Cerebellar nuclear complex (tissue), 1 donor: ENCODE measurements at places on chromosomes 4 and X.

DNA sequence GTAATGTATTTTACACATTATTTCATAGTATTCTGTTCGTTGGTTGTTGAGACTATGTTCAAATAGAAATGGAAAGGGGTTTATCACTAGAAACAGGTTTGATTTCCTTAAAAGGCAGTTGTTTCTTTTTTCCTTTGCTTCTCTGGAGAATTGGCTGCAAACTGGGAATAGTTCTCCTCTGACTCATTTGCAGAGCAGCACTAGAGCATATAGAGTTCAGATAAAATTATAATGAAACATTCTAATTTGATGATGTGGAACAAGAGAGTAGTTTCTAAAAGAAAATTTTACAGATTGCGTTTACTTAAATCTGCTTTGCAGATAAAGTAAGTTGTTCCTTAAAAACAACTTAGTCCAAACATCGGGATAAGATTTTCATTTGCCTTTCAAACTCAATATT, 29.7 kb downstream of the SYNPO2 start:
- DNase-seq = no peak

- DNase-seq = no peak
Measured at GRCh38 chr4:158065176-158065575, 107.6 kb downstream of the GASK1B start.

DNA sequence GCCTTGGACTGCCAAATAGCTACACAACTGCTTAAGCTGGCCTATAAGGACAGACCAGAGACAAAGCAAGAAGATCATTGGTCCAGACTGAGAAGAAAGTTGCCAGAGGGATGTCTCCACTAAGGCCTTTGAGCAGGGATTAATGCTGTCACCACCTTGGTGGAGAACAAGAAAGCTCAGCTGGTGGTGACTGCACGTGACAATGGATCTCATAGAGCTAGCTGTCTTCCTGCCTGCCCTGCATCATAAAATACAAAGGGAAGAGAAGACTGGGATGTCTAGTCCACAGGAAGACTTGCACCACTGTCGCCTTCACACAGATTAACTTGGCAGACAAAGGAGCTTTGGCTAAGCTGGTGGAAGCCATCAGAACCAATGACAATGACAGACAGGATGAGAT, 40.5 kb upstream of the FAM120C start:
- DNase-seq = no peak

DNA sequence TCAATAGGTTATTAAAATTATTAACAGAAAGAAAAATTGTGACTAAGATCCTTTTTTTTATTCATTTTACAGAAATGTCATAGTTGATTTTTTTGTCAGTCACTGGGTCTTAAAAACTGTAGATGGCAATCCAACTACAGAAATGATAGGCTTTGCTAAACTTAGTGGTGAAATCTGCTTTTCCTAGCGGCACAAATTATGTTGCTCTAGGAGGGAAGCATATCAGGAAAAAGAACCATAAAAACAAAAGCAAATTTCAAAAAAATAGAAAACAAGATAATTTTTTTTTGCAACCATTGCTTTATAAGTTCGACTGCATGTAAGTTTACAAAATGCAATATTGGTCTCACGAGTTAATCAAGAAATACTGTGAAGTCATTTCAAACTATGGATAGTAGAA, 443.5 kb upstream of the IGFBP7 start:
- DNase-seq = no peak

DNA sequence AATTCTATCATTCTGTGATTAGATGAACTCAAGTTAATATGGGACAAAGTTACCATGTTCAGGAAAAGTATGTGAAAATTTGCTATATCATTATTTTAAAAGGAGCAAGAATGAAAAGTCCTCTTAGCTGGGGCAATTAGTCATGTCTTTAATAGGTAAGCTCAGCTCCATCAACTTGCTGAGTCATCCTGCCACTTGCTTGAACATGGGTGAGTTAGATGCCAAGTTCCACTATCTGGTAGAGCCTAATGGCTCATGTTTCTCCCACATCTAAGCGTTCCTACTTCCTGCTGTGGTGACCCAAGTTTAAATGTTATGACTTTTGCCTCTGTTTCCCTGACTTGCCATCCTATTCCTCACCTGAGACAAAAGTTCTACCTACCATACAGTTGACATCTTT, 276.8 kb downstream of the ZNF674 start:
- DNase-seq = no peak

DNA sequence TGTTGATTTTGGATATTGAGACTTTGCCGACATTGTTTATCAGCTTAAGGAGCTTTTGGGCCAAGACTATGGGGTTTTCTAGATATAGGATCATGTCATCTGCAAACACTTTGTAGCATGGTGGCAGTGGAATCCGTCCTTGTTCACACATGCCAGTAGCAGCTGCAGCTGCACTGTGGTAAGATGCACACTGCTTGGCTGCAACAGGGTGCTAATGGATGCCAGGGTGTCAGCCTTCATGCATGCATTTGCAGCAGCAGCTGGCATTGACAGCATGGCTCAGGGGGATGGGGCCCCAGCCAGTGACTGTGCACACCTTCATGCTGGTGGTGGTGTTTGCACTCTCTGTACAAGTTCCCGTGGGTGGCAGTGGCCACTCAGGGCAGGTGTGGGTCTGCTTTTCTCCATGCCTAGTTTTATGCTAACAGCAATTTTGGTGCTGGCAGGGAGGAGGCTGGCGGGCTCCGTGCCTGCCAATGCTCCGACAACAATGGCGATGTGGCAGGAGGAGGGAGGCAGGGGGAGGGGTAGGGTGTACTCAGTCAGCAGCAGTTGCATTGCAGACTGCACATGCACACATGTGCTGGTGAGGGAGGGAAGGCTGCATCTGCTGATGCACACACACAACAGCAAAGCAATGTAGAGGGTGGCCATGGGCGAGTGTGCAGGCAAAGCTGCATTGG, 37.5 kb downstream of the BEX3 start:
- DNase-seq = no peak

GRCh38 chr4:17580969-17581368, 4.0 kb downstream of the LAP3 start:
- DNase-seq = no peak

DNA sequence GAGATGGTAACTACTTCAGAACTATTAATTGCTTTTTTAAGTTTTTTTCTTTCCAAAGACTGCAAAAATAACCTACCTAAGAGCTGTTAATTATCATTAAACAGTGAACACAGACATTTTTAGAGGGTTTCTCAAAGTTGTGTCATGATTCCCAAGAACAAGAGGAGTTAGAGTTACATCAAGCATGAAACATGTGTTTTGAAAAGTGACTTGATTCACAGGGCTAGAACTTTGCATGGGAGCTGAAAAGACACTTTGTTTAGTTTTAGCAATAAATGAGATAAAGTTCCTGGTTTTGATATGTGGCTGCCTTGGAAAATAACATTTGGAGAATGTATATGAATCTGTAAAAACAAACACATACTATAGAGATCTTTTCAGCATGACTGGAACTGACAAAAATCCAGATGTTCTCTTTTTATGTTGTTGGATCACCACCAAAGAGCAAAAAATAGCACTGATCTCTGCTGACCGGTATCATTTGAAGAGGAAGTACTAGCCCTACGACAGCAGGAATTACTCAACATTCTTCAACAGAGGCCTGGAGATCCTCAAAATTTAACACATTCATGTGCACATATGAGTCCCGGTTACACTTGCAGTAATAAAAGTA, 173.0 kb upstream of the PCDH18 start:
- DNase-seq = no peak

DNA sequence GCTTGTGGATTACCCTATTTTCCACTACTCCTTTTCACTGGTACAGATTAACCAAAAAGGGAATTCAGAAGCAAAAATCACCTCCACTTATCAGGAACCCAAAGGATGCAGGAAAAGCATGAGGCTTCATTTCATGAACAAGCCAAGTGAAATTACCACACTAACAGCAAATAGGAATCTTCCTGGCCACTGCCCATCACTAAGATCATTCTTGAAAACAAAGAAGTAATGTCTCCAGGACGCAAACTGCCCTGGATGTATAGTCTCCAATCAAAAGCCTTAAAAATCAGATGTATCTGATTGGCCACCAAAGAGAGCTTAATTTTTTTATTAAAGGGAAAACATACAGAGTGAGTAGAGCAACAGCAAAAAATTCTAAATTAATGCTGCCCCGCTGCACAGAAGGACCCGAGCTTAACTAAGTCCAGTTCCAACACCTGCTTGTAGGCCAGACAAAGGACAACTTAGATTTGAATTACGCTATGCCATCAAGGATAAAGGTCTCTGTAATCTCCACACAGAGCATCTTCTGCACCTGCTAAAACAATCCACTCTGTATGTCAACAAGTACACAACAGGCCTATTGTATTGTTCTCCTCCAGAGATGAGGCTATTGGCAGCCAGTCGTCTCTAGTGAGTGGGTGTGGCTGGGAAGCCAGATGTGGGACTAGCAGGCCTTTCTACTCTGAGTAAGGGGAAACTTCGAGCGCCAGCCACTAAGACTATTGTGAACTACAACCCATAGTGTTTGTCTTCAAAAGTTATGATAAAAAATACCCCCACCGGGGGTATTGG, 12.4 kb downstream of the ZDHHC9 start:
- no peak for DNase-seq

GRCh38 chrX:150690126-150690525, 3.1 kb upstream of the MTMR1 start:
- no peak for DNase-seq

DNA sequence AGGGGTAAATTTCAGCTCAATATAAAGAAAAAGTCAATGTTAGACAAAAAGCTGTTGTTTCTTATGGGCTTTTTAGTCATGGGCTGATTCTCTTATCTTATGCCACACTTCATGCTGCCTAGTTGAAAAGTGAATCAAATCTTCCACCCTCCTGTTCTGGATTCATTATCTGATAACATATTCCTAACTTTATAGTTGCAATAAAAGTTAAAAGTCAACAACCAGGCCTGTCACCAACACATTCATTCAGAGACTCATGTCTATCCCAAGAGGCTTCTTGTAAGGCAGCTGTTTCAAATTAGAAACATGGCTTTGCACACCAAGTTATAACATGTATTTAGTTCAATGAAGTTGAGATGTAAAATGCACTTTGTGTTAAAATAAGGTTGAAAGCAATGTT, 243.8 kb downstream of the ADAMTS3 start:
- no peak for DNase-seq
